ENCODE measurements at places on chromosomes 2 and 18.
A peak's percentile ranks its signal among the peaks of the same experiment; 100 is the strongest.

DNA sequence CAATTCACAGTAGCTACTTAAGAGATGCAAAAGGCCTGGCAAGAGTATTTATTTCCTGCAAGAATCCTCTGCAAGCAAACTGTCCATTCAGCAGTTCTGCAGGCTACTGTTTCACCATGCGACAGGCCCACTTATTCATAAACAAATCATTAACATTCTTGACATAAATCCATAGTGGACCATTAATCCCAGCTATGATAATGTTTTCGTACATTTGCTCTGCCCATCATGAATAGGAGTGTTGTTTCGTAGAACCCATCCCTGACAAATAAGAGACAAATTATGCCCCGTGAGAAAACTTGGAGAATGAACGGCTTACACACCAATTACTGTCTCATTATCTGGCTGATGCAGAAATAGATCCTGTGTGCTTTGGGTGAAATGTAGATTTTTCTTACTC lies 65.4 kb downstream of the PID1 start:
- no peak for DNase-seq

- no peak for DNase-seq
These were observed 471.1 kb upstream of the FAM98A start for GRCh38 chr2:34070196-34070595.

DNA sequence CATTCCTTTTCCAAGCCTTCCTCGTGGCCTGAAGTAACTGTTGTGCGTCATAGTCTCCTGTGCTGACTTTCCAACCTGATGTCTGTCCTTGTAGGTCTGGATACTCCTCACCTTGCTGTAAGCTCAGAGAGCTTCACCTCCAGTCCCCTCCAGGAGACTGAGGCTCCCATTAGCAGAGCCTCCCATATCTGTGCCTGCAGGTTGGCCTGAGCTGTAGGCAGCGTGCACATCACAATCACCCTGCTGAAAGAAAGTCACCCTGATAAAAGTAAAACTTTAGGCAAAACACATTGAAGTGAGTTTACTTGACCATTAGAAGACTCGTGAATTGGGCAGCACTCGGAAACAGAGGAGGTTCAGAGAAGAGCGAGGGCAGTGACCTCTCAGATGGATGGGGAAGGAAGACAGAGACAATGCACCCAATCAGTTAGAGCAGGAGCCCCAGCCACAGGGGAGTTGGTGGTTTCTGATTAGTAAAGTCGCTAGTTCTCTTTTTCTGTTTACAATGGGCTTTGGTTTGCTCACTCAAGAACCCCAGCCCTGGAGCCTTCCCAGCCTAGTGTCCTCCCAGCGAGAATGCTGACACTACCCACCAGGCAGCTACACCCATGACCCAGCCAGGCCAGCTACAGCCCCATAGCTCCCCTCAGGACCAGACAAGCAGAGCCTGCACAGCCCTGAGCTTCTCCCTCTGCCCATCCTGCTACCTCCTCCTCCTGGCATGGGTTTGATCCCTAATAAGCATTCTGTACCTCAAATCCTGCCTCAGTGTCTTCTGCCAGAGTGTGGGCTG lies 12.1 kb upstream of the TPO start:
- no peak for DNase-seq

- DNase-seq = peak; percentile 40
These were observed 209.6 kb upstream of the PIK3C3 start for GRCh38 chr18:41745166-41746049.

- peak; percentile 18 for DNase-seq
These were observed 35.6 kb upstream of the UBE2F start for GRCh38 chr2:237931205-237931721.

GRCh38 chr2:10909050-10909995 lies 2.4 kb upstream of the KCNF1 start:
- no peak for DNase-seq

- no peak for DNase-seq
These were observed 234.0 kb upstream of the SLC14A2 start for GRCh38 chr18:45381282-45381681.

DNA sequence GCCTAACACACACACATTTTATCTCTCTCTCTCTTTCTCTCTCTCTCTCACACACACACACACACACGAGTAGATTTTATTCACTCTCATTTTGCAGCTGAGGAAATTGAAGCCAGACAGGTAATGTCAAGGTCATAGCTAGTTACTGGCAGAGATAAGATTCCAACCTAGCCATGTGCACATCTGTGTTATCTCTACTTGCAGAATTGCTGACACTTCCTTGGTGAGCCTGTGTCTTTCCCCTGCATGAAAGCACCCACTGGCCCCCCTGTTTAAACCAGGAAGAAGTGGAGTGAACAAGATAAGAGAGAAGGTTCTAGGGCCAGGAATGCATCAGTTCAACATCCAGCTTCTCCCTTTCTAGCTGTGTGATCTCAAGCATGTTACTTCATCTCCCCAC lies 423.7 kb downstream of the TXNL1 start:
- DNase-seq = no peak

GRCh38 chr2:83240611-83241010 lies 1218.5 kb downstream of the SUCLG1 start:
- DNase-seq = no peak

- no peak for DNase-seq
These were observed 13.1 kb downstream of the RNU2-63P start for GRCh38 chr2:88003074-88003755.

- DNase-seq = no peak
These were observed 62.9 kb upstream of the CTIF start for GRCh38 chr18:48475635-48476549.

GRCh38 chr18:45068400-45069094 lies 387.9 kb downstream of the SETBP1 start:
- no peak for DNase-seq

DNA sequence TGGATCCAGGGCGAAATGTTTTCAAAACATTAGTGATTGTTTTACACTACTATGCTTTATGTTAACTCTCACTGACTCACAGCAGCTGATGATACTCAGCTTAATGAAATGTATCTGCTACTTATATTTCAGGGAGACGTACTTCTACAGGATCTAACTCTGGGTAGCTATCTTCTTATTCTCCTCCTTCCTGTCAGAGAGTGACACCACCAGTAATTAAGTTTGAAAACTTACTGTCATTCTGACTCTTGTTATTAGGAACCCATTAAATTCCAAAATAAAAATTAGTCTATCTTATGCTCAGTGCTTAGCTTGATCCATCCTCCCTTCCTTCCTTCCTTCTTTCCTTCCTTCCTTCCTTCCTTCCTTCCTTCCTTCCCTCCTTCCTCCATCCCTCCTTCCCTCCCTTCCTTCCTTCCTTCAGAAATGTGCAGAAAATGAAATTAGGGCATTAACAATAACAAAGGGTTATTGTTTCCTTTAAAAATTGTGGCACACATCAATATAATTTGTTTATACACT lies 441.1 kb downstream of the MEIS1 start:
- DNase-seq = no peak

- no peak for DNase-seq
These were observed 189.5 kb downstream of the TFCP2L1 start for GRCh38 chr2:121095257-121096080.

- DNase-seq = no peak
These were observed 564 bp downstream of the DPYSL5 start for GRCh38 chr2:26848336-26849055.

DNA sequence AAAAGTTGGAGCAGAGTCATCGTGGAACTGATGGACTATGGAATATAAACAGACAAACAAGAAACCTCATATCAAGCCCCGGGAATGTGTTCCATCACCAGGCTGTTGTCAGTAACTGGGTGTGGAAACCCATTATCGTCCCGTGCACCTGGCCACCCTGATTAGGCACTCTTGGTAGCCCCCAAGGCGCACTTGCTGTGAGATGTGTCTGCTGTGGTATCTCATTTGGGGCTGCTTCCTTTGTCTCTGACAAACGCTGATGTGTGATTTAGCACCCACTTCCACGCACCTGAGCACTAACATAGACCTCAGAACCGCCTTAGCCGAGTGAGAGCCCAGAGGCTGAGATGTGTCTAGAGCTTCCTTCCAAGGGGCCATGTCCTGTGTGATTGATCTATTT lies 96.3 kb downstream of the PRPF40A start:
- DNase-seq = no peak

- DNase-seq = no peak
These were observed 73.1 kb downstream of the INPP5D start for GRCh38 chr2:233133239-233133638.

DNA sequence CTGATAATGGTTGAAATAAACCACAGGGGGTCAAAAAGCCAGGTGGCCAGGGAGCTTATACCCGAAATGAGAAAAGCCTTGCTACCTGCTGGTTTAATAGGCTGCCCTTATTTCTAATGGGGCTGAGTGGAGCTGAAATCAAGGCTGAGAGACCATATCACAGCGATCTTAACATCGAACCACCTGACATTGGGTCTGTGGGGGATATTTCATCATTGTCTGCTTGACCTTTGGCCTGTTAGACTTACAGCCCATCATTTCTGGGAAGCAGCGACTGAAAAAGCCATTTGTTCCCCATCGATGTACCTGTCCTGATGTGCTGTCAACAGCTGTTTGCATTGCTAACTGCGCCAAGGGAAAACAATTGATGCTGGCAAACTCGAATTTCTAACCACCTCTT lies 199.7 kb upstream of the SLC14A2 start:
- DNase-seq = no peak

GRCh38 chr2:114044985-114045384 lies 155.1 kb downstream of the ACTR3 start:
- no peak for DNase-seq

DNA sequence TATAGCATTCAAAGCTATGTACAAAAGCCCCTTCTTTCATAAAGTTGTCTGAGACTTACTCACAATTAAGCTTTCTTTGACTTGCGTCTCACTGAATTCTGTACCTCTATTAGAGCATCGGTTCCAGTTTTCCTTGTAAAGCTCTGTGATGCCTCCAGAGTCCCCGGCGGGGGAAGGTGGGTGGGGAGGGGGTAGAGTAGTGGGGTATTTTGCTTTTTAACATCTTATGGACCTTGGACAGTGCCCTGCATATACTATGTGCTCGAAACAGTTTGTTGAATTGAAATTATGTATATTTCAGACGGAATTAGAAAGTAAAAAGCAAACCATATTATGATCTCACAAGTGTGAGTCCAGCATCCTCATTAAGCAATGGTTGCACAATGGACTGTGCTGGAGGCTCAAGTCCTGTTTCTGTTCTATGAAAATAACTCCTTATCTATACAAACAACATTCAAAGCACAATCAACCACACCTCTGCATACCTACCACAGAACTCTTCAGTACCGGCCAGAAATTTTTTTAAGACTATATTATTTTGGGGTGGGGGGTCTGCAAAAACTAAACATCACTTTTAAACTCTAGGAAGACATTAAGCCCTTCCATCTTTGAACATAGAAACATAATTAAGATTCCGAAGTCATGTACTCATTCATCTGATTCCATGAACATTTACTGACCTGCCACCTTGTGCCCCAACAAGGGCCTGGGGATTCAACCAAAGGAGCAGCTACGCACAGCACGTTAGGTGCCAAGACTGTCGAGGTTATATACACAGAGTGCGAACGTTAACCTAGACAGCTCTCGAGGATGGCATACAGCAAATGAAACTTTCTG lies 908 bp downstream of the STAT1 start:
- DNase-seq = no peak

- no peak for DNase-seq
These were observed 157.4 kb downstream of the CDH2 start for GRCh38 chr18:28019425-28020108.

DNA sequence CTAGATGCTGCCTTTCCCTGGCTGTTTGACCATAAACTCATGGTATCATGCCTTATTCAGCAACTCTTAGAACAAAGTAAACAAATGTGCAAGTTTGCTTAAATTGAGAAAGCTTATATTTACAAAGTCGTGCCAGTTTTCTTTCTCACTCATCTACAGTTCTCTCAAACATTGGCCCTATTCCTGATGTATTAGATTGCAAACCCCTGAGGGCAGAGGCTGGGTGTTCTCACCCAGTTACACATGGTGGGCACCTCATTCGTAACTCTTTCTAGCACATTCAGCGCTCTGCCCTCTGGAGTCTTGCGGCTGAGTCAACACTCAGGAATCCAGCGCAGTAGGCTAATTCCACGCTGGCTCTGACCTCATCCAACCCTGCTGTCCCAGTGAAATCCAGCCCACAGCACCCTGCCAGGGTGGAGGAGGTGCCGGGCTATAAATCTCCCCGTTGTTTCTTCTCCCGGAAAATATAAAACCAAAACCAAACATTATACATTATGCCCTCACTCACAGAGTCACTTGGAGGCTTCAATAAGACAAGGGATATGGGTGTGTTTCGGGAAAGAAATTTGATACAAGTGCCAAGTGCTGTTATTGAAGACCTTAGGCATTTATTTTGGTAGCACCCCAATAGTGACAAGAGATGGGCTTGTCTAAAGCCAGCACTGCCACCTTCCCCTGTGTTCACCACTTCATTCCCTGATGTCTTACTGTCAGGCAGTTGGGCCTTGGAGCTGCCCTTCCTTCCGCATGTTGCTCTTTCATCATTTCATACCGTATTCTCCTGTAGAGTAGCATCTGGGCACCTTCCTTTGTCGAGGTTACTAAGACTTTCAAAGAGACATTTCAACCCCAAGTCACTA lies 287.4 kb downstream of the PRKCE start:
- DNase-seq = peak; percentile 59

Data from right renal pelvis (tissue), 4 donors.